ENCODE measurements at places on chromosomes 7 and 10.

DNA sequence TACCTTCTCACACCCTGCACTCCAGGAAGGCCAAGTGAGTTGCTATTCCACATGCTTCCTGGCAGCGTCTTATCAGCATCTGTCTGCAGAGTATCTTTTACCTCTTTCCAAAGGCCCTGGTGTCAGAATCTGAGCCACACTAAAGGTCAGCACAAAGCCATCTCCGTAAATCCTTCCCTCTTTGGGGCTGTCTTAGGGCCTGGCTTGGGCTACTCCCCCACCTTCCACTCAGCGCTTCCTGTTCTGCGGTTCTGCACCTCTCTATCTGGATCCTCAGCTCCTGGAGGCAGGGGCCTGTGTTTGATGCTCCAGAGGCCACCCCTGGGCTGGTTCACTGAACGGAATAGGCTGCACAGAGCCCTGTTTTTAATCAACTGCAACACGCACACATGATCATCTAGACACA is 334.8 kb upstream of the GALNT17 start:
- DNase-seq = no peak

- no peak for DNase-seq
These were observed 85.4 kb upstream of the RHOBTB1 start for GRCh38 chr10:61029411-61029810.

DNA sequence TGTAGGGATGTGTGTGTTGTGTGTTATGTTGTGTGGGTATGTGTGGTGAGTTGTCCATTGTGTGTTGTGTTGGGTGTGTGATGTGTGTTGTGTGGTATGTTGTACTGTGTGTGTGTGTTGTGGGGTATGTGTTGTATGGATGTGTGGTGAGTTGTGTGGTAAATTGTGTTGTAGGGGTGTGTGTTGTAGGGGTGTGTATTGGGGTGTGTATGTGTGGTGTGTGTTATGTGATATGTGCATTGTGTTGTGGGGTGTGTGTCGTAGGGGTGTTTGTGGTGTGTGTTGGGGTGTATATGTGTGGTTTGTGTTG is 97.8 kb upstream of the PODXL start:
- DNase-seq = no peak

- no peak for DNase-seq
These were observed 65.7 kb downstream of the AOAH start for GRCh38 chr7:36658335-36659171.

DNA sequence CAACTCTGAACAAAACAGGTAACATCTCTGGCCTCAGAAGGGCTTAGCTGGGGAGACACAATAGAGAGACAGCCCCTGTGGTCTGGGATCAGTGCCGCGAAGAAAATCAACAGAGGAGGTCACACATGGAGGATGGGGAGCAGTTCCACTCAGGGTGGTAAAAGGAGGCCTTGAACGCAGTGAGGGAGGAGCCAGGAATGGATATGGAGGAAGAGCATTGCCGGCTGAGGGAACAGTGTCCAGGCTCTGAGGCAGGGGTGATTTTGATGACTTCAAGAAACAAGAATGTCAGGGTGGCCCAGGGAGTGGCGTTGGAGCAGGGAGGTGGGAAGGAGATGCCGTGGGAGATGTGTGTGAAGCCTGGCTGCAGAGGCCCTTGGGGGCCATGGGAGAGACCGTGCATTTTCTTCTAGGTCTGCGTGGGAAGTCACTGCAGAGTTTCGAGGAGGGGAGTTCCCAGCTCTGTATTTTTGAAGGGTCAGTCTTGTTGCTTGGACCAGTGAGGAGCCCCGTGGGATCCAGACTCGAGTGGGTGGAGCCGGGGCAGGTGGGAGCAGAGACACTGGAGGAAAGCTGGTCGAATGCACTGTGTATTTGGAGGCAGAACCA is 35.7 kb upstream of the SH2D4B start:
- DNase-seq = no peak

- no peak for DNase-seq
These were observed 34.2 kb upstream of the FAM221A start for GRCh38 chr7:23645822-23646221.

GRCh38 chr10:128422190-128422589 is 296.0 kb upstream of the MKI67 start:
- DNase-seq = no peak

DNA sequence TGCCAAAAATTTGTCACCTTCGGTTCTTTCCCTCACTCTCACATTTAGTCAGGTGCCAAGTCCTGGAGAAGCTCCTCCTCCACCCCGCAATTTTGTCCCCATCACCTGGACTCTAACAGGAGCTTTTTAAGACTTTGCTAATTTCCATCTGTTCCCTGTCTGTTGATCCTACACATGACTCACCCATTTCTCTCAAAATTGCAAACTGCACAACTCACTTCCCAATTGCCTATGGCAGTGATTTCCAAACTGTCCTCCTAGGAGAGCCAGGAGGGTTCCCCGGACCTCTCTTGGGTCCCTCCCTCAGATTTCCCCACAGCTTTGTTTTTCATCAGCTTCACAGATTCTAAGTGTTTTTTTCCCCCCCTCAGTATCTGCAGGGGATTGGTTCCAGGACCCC is 120.3 kb downstream of the WNT2 start:
- DNase-seq = no peak

DNA sequence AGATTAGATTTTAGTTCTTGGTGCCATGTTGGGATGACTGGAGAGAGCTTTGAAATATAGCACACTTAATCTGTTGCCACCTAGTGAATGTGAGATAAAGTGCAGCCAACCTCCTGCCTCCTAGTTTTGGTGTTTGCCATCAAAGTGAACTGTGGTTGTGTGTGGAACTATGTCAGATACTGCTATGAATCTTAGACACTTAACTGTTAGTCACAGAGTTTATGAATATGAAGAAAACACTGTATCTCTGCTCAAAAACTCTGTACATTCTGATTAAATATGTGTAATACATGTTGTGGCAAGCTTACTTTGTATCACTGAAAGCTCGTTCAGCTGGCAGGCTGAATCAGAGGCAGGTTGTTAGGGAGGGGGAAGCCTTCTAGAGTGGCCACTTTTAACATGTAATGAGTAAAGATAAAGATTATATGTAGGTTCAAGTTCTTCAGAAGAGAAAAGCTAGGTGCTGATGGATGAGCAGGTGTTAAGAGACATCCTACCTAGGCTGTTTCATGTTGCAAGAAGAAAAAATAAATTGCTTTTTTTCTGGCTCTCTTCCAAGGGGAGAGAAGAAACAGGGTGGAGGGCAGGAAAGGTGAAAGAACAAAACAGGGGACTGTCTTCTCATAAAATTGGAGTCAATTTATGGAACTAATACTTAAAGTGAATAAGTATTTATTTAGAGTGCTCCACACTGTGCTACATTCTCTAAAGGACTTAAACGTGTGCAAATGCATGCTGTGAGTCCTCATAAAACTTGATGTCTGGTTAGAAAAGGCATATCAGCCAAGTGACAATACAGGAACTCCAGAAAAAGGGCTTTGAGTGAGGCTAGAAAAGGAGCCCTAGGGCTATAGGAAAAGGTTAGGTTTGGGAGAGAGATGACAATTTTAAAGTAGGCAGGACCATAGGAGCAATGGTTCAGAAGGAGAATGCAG is 14.1 kb upstream of the LAMB1 start:
- DNase-seq = no peak

GRCh38 chr10:122861711-122862161 is 16.1 kb upstream of the CUZD1 start:
- no peak for DNase-seq

DNA sequence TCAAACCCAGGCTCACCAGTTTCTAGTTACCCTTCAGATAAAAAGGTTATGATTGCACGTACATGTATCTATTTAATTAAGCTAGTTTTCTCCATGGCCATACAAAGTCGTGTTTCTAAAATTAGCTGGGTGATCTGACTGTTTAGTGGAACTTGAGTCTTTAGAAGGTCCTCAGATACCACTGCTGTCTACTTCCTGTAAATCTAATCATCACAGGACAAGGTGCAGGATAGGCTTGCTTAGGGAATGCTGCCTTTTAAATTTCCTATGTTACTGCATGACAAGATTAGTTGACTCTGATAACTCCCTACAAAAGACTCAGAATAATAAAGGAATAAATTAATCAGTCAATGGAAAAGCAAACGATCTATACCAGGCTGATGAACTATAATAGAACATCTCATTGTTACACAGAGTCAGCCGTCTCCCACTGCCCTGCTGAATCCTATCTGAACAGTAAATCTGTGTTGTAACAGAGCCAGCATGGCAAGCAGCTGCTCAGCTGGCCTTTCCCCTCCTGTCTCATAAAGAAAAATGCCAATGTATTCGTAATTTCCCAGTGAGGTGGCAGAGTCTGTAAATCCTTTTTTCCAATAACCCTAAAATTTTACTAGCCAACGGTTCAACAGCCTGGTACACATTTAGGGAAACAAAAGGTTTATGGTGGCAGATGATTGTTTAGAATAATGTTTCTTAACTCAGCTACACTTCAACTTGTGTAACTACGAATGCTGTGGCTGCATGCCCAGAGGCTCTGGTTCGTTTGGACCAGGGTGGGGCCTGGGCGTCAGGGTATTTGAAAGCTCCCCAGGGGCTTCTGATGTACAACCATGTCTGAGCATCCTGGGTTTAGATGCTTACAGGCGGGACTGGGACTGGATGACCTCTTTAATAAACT is 318.0 kb downstream of the PAXIP1 start:
- DNase-seq = no peak

GRCh38 chr7:87895363-87895762 is 19.1 kb downstream of the DBF4 start:
- no peak for DNase-seq

- DNase-seq = peak; percentile 38
These were observed 41.7 kb downstream of the RASGEF1A start for GRCh38 chr10:43225004-43225786.

DNA sequence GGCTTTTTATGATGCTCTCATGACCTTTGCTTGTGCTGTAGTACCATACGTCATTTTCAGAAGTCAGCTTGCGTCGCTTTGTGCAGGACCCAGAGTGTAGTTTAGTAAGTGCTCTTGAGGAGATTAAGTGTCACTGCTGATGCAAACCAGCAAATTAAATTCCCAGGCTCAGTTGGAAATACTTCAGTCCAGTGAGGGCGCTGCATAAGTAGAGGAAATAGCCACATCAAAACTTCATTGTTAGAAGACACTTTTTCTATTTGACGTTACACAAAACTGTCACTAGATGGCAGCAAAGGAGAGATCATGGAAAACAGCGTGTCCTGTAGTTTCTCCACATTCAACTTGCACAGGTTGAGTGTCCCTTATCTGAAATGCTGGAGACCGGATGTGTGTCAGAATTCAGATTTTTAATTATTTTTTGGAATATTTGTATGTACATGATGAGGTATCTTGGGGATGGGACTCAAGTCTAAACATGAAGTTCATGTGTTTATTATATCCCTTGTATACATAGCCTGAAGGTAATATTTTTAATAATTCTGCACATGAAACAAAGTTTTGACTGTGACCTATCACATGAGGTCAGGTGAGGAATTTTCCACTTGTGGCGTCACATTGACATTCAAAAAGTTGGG is 7.9 kb downstream of the ZNF22 start:
- DNase-seq = no peak

- DNase-seq = no peak
These were observed 57.7 kb downstream of the PPP1R3C start for GRCh38 chr10:91575044-91575610.

GRCh38 chr7:150466477-150466876 is 16.0 kb downstream of the GIMAP8 start:
- no peak for DNase-seq

GRCh38 chr7:102866535-102867215 is 46.1 kb upstream of the LRRC17 start:
- DNase-seq = no peak

- DNase-seq = no peak
These were observed 263.8 kb downstream of the PARD3 start for GRCh38 chr10:34551295-34551694.

DNA sequence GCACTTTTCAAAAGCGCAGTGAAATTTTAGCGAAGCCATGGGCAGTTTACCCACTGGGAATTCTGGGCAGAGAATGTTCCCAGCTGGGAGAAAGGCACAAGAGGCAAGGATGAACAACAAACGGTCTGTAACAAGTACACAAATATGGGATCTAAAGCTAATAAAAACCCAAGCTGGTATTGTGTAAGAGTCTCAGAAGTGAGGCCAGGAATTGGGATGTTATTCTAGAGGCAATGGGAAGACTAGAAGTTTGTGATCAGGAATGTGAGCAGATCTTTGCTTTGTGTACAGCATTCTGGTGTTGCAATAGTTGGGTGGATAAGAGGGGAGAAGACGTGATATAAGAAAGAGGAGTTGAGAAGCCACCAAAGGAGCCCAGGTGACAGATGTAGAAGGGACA is 15.0 kb downstream of the FZD9 start:
- DNase-seq = no peak

- no peak for DNase-seq
These were observed 58.2 kb upstream of the BET1 start for GRCh38 chr7:94062372-94062771.

- no peak for DNase-seq
These were observed 26.3 kb downstream of the FAM107B start for GRCh38 chr10:14748441-14748840.

DNA sequence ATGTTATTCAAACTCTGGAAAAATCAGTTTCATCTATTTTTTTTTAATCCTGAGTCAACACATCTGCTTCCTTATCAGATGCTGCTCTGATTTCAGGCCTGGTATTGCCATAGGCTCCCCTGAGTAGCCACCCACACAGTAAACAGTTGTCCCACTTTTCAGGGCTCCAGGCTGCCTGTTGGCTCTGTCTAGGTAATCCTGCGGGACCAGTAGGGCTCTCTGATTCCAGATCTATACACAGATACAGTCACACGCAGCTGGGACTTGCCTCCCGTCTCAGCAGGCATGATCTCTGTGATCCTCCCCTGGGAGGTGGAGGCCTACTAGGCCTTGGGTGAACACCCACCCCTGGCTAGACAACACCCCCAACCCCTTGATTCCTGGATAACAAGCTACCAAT is 206.1 kb downstream of the CREB5 start:
- no peak for DNase-seq

- no peak for DNase-seq
These were observed 52.8 kb downstream of the NRF1 start for GRCh38 chr7:129664029-129665012.

- no peak for DNase-seq
These were observed 91.4 kb downstream of the IPMK start for GRCh38 chr10:58175990-58176900.

GRCh38 chr10:31866118-31866670 is 62.4 kb downstream of the ARHGAP12 start:
- no peak for DNase-seq

GRCh38 chr10:132096223-132096622 is 30.5 kb downstream of the JAKMIP3 start:
- no peak for DNase-seq

GRCh38 chr7:45100761-45101480 is 10.6 kb downstream of the TBRG4 start:
- no peak for DNase-seq

DNA sequence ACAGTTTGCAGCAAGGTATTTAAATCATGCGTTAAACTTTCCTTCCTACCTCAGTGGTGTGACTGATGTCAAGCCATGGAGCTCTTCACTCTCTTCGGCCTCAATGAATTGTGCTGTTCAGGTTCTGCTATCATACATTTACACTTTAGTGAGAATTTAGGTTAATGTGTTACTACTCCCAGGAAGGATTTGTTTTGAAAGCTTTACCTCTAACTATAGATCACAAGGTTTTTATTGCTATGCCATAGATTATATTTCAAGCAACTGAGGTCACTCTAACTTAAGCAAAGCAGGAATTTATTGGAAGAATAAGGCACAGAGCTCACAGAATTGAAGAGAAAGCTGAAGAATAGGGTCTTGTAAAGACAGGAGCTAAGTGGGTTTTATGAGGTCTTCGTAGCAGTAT is 11.0 kb upstream of the ADD3 start:
- DNase-seq = no peak

Data from ascending aorta (tissue), 2 donors.